NCI-H1436 (cell line): ENCODE measurements at places on chromosomes 12 and 14.

GRCh38 chr12:90024262-90024661, 315.6 kb upstream of the ATP2B1 start:
- no peak for DNase-seq

DNA sequence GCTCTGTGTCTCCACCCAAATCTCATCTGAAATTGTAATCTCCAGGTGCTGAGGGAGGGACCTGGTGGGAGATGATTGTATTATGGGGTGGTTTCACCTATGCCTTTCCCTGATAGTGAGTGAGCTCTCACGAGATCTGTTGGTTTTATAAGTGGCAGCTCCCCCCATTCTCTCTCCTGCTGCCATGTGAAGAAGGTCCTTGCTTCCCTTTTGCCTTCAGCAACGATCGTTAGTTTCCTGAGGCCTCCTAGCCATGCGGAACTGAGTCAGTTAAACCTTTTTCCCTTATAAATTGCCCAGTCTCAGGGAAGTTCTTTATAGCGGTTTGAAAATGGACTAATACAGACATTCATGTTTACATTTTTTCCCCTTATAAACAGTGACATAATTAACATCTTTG, 36.1 kb downstream of the PELI2 start:
- no peak for DNase-seq

DNA sequence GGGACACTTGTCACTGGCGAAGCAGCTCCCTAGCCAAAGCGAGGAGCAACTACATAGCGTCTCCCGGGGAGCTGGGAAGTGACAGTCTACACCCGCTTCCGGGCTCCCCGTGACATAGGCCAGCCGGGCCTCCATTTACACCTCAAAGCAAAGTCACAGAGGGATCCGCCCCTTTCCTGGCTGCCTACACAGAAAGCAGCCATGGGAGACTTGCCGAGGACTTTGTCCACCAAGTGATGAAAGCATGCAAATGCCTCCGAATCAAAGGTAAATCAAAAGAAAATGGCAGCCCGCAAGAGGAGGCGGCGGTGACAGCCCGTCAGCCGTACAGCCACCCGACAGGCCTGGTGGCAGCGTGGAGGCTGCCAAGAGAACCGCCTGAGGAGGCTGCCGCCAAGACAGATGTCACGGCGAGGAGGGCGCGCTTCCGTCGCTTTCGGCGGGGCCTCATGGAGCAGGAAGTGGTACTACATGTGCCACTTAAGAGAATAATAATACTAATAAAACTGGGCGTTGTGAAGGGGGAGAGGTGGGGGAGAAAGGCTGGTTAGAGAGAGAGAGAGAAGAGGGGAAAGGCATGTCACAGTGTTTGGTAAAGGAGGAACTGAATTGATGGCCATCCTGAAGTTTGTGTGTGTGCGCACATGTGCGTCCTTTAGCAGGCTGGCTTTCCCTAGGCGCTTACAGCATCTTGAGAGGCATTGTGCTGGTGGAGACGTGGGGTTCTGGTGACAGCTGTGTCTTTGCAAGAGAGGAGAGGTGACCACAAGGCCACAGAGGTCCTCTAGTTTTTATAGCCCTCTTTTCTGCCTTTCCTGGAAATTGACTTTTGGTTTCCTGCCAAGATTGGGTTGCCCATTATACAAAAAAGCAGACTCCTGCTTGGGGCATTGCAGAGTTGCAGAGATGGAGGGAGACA, 661.7 kb downstream of the VRK1 start:
- no peak for DNase-seq

DNA sequence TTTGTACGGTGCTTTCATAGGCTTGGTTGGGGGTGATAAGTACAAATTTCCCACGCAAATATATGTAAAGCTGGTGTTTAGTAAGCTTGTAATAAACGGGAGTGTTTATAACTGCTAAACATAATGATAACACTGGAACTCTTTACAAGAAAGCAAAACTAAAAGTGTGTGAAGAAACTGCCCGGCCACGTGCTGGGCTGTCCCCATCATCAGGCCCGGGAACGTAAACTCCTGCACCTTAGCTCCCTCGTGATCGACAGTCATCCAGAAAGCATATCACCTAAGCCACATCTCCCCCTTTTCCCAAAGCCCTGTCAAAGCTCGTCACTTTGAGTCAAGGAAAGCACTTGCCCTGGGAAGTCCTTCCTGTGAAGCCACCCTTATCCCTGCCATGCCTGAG, 18.0 kb upstream of the PARP11 start:
- no peak for DNase-seq

DNA sequence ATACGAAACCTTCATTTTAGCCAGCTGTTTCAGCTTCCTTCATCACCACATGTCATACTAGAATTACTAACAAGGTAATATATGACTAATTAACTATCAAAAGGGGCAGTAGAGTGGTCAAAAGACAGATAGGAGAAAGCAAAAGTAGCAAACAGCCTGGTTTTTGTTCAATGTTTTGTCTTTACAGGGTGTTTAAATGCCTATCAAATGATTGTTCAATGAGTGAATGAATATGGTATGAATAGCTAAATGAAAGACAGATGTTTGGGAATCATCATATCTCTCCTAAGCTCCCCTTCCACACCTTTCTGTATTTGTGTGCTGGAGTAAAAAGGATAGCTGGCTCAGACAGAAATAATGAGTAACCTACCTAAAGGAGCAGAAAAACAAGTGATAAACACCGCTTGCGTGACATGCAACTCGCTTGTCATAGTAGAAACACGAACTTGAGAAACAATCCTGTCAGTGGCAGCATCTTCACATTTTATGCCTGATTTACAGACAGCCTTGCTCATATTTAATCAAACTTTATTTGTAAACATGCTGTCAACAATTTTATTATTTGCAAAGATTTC, 34.2 kb downstream of the ABCC9 start:
- DNase-seq, result no peak

DNA sequence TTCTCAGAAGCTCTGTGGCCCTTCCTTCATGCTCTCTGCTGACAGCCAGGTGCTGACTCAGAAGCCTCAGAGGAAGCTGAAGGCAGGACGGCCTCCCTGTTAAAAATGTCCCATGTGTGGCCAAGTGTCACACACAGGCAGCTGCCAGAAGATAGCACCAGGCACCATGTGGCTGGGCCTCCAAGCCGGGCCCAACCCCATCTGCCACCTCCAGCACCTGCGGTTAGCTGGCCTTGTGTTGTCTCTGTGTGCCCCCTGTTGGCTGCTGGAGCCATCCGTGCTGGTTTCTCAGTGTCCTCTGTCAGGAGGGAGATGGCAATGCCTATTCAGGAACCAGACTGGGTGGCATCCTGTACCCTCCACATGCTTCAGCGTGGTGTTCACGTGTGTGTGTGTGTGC, 63.2 kb downstream of the TSPAN11 start:
- peak; percentile 1 for DNase-seq

GRCh38 chr14:87305345-87305744, 687.6 kb downstream of the GALC start:
- DNase-seq, result no peak

DNA sequence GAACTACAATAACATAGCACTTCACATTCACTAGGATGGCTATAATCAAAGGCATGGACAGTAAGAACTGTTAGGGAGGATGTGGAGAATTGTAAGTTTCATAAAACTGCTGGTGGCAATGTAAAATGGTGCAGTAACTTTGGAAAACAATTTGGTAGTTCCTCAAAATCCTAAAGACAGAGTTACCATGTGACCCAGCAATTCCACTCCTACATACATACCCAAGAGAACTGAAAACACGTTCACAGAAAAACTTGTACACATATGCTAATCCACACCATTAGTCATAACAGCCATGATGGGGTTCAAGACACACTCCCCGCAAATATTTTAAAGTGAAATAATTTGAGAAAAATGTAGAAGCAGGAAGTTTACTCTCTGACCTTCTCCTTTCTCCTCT, 31.7 kb downstream of the GALC start:
- no peak for DNase-seq
